ENCODE measurements at places on chromosomes 6 and 20. TPM values are rescaled to one million over a fixed set of nuclear protein-coding genes. Genes with fewer than 3 reads are reported as not detected.
A peak's percentile ranks its signal among the peaks of the same experiment; 100 is the strongest.

The ARMH2 gene
- total RNA-seq = not detected

The SLC22A2 gene
- not detected for total RNA-seq

The EDN1 gene
- 7.5 TPM for total RNA-seq

The TFAP2C gene
- 1.3 TPM for total RNA-seq

The ALDH5A1 gene
- total RNA-seq = 11.5 TPM

The FERMT1 gene
- 1.2 TPM for total RNA-seq

The CALHM4 gene
- total RNA-seq = not detected

The HLA-DQB1 gene
- 21.5 TPM for total RNA-seq

DNA sequence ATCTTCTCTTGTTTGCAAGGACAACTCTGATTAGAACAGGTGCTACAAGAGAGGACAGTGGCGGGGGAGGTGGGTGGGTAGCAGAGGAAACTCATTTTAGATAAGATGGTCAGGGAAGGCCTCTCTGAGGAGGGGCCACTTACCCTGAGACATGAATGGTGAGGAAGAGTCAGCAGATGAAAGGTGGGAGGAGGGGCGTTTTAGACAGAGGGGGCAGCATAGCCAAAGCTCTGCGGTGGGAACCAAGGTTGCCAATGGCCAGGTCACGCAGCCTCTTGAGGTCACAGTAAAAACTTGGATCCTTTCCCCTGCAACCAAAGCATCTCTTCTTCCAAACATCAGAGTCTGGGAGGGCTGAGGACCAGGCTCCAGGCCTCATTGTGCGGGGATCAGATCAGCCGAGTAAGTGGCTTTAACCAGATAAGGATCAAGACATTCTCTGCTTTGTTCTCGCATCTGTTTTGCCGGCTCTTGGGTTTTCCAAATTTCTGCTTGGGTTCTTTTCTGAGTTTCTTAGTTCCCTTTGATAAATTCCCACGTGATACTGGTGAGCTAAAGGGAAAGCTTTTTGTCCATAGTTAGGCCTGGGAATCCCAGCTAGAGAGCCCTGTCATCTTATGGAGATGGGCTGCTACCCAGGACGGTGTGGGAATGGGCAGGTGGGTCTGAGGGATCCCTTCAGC, 5.5 kb upstream of the CD40 start:
- peak; percentile 47 for DNase-seq

DNA sequence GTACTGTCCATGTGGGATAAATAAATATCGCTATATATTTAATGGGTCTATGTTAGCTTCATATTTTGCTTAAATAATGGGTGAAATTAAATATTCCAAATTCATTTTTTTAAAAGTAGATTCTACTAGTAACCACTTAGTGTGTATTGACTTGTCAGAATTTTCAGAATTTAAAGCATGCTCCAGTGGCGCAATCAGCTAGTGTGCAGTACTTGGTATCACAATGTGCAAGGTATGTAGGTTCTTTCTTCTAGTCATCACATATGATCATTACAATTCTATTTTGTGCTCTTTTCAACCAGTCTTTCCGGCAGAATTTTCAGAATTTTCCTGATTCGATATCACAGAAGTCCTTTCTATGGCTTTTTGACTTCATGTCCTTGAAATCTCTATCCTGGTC, 32.6 kb downstream of the PDE7B start:
- no peak for DNase-seq

DNA sequence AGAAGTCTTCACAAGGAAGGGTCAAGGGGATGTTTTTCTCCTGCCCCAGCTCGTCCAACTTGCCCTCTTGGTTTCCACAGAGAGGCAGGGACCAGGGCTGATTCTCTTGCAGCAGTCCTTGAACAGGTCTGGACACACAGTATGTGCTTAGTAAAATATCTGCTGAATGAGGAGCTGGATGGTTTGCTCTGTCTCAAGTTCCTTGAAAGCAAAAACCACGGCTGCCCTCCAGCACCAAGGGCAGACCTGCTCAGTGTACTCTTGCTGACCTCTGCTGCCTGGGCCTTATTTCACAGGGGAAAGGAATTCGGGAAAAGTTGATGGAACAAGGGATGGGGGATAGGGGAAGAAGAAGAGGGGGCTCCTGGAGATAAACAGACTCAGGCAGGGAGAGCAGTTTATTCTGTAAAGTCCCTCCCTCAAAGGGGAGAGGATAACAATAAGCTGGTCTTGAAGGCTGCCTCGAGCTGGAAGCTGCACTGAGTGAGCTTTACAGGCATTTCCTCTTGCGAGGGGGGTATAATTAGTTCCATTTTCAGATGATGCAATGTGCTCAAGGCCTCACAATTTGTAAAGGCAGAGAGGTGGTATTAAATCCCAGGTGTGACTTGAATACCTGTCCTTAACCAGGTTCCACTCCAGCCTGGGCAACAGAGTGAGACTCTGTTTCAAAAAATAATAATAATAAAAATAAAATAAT, 10.3 kb downstream of the KCNK5 start:
- DNase-seq = no peak

DNA sequence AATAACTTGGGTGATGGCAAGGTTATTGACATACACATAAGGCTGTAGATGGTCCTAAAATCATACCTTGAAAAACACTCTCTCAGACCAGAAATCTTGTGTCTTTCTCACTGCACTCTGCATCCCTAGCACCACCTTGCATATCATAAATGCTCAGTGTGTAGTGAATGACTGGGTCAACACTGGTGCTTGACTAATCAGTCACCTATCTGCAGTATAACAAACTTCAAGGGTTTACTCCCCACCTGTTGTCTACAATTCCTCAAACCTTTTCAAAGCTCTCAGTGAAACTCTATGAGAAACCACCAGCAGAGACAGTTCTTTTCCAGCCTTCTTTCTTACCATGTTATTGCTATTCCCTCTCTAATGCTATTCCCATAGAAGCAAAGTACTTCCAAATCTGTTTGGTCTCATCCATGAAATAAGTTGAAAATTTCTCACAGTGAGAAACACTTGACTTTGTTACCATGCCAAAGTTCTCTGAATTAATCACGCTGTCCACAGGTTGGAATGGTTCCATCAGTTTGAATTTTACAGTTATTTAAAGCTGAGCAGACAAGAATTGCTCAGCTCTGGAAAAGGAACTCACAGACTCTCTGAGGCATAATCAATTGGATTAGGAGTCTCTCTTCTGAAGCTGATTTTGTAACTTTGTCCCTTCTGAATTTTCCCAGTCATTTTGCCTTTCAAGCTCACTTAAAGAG, 104.8 kb upstream of the EYA4 start:
- no peak for DNase-seq

- no peak for DNase-seq
Measured at GRCh38 chr20:42494290-42494689, 695.4 kb downstream of the PTPRT start.

DNA sequence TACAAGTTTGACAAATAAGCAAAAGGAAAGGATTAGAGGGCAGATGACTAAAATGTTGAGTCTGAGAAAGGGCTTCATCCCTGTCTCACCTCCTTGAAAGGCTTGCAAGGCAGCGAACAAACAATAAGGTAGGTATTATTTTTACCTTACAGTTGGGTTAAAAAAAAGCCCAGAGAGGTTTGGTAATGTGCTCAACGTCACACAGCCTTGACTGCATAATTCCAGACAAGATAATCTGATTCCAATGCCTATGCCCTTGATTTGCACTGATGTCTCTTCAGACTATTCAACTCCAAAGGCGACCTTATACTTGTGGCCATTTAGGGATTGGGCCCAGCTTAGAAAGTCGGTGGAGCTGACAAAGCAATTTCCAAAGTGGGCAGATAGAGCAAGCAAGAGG, 1.7 kb downstream of the ARG1 start:
- no peak for DNase-seq

- DNase-seq = no peak
Measured at GRCh38 chr6:151239603-151240035, at the start of gene AKAP12. Gene AKAP12 (plus strand): TSS chr6:151239967. CDS start chr6:151240563, 596 bp downstream.

GRCh38 chr6:15246217-15246665, 372 bp downstream of the JARID2 start:
- DNase-seq = no peak

DNA sequence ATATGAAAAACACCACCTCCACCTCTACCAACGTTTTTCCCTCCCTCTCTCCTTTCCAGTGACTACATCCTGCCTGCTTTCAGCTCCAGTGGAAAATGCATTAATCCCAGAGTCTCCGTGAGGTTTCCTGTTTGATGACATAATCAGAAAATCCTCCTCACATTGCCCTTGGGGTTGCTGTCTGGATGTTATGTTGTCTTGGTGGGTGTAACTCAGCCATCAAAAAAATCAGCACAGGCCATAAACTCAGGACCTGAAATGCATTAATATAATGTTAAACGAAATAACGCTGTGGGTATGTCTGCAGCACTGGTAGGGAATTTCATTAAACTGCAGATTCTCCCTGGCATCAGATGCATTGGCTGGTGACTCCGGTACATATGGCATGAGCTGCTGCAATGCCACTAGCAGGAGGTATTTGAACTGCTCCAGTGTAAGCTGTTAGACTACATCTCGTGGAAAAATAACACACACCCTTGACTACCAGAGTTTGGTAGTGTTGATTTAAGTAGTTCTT, 297.8 kb downstream of the PRL start:
- no peak for DNase-seq

DNA sequence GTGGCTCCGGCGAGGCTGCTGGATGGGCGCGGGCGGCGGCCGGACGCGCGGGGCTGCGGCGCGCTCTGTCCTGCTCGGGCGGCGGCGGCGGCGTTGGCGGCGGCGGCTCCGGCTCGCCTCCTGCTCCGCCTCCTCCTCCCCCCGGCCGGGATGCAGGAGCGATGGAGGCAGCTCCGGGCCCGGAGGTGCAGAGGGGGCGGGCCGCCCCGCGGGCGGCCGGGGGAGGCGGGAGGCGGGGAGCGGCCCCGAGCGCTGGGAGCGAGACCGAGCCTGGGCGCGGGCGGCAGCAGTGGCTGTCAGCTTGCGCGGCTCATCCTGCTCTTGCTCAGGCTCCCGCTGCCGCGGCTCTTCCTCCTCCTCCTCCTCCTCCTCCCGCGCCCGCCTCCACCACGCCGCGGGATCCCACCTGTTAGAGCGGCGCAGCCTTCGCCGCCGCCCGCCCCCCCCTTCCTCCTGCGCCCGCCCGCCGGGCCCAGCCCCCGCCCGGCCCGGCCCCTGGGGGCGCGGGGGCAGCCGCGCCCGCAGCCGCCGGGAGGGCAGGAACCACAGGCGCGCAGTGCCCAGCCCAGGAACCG, at the start of gene NOL4L:
Gene NOL4L (minus strand): TSS at position 323 of the 575 bp plus-strand sequence. CDS start 443 bp downstream, outside the sequence.
- no peak for DNase-seq

DNA sequence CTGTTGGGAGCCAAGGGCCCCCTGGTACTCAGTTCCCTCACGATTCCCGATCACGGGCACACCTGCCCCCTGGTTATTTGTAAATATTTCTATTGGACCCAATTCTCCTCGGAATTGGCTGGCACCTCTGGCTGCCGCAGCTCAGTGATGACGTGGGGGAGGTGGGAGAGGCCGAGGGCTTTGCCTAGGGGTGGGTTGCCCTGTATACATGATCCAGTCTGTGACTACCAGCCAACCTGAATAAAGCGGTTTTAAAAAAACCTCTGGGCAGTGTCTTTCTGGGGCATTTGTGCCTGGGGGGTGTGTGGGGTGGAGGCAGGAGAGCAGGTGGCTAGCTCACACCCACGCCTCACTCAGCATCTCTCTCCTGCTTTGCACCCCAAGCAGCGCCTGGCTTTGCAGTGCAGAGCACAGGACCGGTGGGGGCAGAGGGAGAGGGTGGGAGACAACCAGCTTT, 42.2 kb downstream of the VSTM2L start:
- DNase-seq = peak; percentile 30

DNA sequence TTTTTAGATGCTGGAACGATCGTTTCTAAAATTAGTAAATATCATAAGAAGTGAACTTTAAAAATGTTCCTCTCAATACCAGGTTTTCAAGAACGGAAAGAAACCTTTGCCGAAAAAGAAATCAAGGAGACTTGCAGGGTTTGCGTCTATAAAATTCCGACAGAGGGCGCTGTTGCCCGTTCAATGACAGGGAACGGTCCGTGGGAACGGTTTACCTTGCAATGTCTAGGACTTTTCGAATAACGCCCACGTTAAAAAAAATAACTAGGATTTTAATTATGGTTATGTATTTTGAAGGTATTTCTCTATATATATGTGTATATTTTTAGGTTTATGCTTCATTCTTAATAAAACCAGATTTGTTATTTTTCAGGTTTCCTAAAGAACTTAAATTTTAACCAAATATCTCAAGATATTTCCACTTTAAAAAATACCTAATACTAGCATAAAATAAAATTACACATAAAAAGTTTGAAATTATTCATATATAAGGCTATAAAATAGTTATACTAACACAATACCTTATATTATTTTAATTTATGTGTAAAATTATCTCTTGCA, 2.5 kb upstream of the TFAP2B start:
- no peak for DNase-seq

DNA sequence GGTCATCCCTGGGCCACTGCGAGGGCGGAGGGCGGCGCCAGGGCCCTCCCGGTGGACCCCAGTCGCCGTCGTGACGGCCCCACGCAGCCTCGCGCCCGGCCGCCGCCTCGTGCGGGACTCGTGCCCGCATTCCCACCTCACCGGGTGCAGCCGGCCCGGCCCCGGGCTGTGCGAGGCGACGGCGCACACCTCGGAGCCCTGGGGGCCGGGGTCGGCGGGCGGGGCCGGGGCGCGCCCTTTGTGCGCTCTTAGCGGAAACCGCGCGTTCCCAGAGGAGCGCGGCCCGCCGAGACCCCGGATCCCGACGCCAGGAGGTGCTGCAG, 5.5 kb upstream of the DLL1 start:
- DNase-seq = no peak

DNA sequence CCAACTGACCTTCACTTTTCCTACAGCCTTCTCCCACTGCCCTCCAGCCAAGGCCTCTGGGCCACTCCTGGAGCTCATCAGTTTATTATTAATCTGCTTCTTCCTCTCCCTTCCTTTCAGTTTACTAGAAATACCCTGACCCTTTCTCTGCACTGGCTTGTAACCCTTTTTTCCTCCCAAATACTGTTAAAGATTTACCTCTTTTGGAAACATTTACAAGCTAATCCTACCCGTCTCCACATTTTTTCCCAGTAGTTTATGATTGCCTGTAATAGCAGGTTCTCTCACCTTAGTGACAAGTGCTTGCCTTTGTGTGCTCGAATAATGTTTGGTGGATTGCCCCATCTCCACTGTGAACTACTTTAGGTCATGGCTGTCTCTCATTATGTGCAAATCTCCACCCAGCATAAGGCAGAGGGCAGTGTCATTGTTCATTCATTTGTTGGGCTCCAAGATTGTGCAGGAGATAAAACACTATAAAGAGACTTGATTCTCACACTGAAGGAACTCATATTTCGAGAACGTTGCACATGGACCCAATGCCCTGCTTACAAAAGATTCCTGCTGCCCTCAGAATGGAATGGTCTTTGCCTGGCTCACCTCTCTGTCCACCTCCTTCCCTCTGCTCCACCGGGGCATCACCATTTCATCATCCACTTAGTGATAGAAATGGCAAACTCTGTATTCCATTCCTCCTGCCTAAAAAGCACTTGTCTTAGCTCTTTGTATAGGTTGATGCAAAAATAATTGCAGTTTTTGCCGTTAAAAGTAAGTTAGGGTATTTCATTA, 491.1 kb downstream of the UTRN start:
- DNase-seq = no peak

- DNase-seq = no peak
Measured at GRCh38 chr20:49579874-49580812, 12.2 kb upstream of the PTGIS start.
